ENCODE measurements at places on chromosomes 4 and X.

- no peak for DNase-seq
Measured at GRCh38 chrX:9233141-9233540, 199.2 kb upstream of the FAM9B start.

DNA sequence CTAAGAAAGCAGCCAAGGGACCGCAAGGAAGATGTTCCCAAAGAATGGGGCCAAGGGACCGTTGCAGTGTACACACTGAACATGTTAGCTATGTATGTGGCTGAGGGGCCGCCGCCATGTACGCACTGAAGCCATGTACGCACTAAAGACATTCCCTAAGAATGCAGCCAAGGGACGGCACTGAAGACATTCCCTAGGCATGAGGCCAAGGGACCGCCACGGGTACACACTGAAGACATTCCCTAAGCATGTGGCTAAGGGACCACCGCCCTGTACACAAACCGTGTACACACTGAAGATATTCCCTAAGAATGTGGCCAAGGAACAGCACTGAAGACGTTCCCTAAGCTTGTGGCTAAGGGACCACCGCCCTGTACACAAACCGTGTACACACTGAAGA, 54.0 kb downstream of the DHRSX start:
- DNase-seq: no peak

- no peak for DNase-seq
Measured at GRCh38 chr4:32000846-32001488, 1280.8 kb downstream of the PCDH7 start.

GRCh38 chr4:6892190-6892908, 17.3 kb upstream of the TBC1D14 start:
- no peak for DNase-seq

- no peak for DNase-seq
Measured at GRCh38 chr4:94390804-94391410, 48.3 kb upstream of the HPGDS start.

DNA sequence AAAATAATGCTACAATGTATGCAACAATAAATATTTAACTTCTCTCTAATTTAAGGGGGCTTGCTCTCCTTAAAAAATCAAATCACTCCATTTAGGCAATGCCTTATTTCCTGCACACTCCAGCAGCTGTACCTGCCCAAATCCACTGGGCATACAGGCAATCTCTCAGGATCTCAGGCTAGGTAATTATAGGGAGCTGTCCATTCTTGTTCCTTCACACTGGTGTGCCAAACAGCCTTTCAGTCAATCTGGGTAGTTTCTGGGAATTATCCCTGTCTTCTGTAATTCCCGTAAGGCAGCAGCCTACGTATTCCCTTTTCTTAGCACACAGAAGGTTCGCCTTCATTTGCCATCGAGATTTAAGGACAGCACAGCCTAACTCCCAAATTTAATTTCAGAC, 922.6 kb upstream of the SLIT2 start:
- no peak for DNase-seq

- no peak for DNase-seq
Measured at GRCh38 chrX:118496763-118497079, 1.1 kb downstream of the DOCK11 start.

DNA sequence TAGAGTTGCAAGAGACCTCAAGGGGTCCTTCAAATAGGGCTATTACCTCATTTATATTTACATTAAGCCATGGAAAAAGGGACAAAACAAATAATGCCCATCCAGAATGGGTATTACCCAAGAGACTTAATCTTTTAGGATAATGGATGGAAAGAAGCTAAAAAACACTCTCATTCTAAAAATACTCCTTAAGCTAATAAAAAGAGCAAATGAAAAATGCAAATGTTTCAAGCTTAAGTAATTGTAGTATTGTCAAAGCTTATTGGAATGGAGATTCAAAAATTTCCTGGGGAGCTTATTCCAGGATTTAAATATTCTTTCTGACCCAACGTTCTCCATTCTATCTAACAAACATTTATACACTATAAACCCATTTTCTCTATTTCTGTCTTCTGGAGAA, 107.8 kb upstream of the SPIN4 start:
- no peak for DNase-seq

GRCh38 chr4:145406970-145407369, 74.7 kb upstream of the SMAD1 start:
- DNase-seq: no peak

- DNase-seq: no peak
Measured at GRCh38 chr4:79331126-79331876, 5.4 kb upstream of the NAA11 start.

- DNase-seq: no peak
Measured at GRCh38 chrX:50787099-50787498, 26.9 kb downstream of the SHROOM4 start.

- no peak for DNase-seq
Measured at GRCh38 chr4:36196145-36196913, 48.0 kb downstream of the ARAP2 start.

- DNase-seq: no peak
Measured at GRCh38 chr4:8414377-8414776, 26.1 kb downstream of the ACOX3 start.

DNA sequence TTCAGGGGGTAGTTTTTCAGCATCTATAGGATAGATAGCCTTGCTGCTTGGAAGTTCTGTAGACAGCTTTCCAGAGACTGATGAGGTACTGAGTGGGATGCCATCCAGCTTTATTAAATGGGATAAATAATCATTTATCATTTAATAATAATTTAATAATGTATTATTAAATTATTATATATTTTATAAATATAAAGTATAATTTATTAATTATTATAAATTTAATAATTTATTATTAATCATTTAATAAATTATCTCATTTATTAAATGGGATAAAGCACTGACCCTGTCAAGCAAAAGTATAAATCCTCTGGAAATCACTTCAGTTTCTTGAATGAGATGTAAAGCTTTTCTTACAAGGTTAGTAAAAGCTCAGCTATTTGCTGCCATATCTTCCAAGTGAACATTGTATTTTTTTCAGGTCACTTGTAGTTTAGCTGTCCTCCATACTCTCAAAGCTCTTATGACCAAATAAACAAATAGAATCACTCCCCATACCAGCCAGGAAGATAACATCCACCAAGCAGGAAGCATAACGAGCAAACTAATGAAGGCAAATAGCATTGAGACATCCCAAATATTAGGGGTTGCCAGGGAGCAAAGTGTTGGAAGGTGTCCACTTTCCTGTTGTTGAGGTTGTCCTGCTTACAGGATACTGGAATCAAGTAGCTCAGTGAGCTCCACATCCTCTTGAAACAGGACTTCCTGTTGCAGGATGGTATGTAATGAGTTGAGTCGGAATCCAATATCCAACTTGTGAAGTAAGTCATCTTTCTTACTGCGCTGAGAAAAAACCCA, 88.9 kb downstream of the ZNF674 start:
- DNase-seq: no peak

GRCh38 chr4:52877036-52877435, 14.9 kb downstream of the RASL11B start:
- no peak for DNase-seq
